ENCODE measurements at places on chromosomes 6 and 20.

GRCh38 chr6:38843798-38844197 is 128.7 kb downstream of the DNAH8 start:
- DNase-seq, result no peak

- DNase-seq, result no peak
These were observed at the start of gene HSPA12B for GRCh38 chr20:3732327-3733118. TSS of gene HSPA12B (plus strand) at chr20:3732685. CDS start at chr20:3738675, 5,990 bp downstream.

- DNase-seq, result no peak
These were observed 14.4 kb upstream of the FOXO3 start for GRCh38 chr6:108546079-108547049.

DNA sequence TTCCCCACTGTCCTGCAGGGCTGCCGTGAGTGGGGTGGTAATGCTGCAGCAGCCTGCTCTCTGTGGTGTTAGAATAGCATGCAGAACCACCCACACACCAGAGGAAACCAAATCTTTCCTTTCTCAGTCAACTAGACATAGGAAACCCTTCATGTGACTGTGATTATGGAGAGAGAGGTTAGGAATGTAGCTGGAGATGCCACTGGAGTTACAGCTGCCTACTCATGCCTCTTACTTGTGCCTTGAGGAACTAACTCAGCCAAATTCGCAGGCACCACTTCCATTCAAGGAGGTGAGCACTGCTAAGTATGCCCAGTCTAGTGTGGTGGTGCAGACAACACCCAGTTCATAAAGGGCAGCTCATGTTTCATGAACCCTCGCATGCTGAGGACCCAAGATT is 27.4 kb downstream of the MUC22 start:
- no peak for DNase-seq

DNA sequence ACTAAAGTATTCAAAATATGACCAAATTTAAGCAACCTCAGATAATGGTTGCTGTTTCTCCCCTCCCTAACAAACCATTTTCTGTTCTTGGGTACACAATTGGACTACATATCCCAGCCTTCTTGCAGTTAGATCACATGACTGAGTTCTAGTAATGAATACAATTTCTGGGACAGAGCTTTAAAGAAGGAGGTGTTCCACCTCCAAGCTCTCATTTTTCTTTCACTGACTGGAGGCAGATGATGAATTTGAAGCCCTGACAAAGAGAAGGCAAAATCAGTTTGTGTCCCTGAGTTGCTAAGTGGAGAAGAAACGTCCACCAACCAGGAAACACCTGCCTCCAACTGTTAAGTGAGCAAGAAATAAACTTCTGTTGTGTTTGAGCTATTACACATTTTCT is 117.2 kb downstream of the LCA5 start:
- peak; percentile 19 for DNase-seq

GRCh38 chr6:27205375-27206278 is 41.9 kb upstream of the PRSS16 start:
- DNase-seq, result no peak

Measured in NCI-H1436 treated with DMSO at 0.1 percent for 48 hours (cell line).